Endodermal cell (in vitro differentiated cells): ENCODE measurements at places on chromosomes 7 and 10. TPM values are rescaled to one million over a fixed set of nuclear protein-coding genes. Genes with fewer than 3 reads are reported as not detected.

DNA sequence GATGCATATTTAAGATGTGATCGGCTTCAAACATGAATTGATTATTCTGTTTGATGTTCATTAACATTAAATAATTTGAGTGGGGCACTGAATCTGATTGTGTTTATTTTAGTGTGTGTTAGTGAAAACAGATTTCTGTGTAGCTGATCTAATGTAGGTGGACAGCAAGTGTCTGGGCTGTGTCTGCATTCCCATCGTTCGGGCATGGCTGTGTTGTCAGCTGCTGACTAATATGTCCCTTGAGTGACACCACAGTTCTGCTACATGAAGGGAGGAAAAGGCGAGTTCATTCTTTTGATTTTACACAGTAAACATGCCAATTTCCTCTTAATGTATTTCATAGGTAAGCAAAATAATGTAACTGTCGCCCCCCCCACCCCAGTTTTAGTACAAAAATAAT, 203.0 kb downstream of the CNTNAP2 start:
- DNase-seq, result no peak

- DNase-seq, result no peak
Observed at GRCh38 chr7:7324698-7325097, 142.4 kb downstream of the C1GALT1 start.

DNA sequence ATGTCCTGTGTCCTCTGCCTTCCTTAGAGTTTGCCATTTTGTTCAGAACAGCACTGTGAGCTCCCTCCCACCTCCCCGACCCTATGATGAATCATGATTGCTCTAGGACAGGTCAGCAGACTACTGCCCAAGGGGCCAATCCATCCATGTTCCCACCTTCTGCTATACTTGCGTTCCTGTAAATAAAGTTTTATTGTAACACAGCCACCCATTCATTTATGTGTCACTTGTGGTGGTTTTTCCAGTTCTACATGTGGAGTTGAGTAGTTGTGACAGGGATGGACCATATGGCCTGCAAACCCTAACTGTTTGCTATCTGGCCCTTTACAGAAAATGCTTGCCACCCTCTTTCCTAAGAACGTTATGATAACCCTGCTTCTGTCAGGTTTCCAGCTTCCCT, 387.8 kb downstream of the SDK1 start:
- DNase-seq, result no peak

GRCh38 chr7:99379043-99379577, 4.6 kb downstream of the ARPC1B start:
- DNase-seq, result no peak

DNA sequence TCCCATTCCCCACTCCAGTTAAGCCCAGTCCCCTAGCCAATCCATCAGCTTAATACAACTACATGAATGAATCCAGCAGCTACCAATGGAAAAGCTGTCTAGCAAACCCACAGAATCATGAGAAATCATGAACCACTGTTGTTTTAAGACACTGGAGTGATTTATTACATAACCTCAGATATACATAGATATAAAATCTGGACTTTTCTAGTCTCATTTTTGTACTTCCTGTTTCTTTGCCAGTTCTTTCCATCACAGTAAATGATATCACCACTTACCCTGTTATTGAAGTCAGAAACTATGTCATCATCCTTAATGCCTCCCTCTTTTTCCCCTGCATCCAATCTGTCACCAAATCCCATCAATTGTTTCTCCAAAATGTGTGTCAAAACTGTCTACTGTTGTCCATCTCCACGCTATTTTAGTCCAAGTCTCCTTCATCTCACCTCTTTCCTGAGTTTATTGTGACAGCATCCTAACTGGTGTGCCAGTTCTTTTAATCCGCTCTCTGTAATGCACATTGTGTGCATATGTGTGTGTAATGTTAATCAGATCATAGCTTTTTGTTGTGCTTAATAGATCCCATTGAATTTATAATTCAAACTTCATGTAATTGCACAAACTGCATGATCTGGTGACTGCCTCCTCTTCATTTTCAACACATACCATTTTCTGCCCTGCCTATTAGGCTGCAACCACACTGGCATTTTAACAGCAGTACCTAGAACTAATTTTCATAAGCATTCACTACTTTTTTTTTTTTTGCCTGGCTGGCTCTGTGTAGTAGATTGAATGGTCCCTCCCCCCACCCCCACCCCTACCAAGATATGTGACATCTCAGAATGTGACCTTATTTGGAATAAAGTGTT, 56.0 kb downstream of the MKLN1 start:
- no peak for DNase-seq

DNA sequence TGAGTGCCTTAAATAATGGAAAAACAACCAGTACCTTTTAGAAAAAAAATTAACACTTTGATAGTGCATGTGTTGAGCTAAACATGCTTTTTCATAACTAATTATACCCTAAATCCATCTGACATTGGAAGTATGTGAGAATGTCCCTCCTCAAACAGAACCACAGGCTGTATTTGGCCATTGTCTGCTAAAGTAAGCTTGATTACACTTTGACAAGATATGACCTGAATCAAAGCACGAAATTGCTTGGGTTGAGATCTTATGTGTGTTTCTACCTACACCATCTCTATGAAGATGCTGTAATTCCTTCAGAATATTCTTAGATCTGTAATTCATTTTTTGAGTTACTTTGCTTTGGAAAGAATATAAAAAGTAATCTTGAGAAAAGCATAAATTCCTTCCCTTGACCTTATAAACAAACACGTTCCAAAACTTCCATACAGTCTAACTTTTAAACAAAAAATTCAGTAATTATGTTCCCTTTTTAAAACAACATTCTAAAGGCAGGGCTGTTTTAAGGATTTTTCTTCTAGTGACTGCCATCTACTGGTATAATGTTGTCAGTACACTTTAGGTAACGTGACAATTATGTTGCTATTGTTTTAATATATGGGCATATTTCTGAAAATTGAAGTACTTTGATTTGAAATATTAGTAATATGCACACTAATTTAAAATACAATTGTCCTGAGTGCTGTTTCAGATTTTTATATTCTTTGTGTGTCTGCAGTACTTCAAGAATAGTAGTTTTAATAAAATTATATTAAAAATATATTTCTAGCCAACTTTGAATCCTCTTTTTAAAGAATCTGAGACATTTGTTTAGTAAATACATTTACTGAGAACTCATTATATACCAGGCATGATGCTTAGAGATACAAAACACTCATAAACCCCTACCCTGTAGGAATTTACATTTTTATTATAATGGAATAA, 20.9 kb downstream of the CD36 start:
- DNase-seq, result no peak

GRCh38 chr10:34473174-34474008, 341.7 kb downstream of the PARD3 start:
- DNase-seq, result no peak

PNLIPRP1 gene
- total RNA-seq, result not detected in 3 replicates

LSM5 gene
- 74.7 and 75.9 TPM in 2 replicates for total RNA-seq

MYL7 gene
- total RNA-seq, result 120 TPM in 2 replicates
